ENCODE measurements at places on chromosomes 16 and 17. TPM values are rescaled to one million over a fixed set of nuclear protein-coding genes. Genes with fewer than 3 reads are reported as not detected.

DNA sequence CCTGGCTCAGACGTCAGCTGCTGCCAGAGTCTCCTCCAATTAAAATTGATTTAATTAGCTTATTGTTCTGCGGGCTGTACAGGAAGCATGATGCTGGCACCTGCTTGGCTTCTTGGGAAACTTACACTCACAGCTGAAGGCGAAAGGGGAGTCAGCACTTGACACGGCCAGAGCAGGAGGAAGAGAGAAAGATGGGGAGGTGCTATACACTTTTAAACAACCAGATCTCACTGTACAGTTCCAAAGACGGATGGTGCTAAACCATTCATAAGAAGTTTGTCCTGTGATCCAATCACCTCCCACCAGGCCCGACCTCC, 1.4 kb upstream of the PRDM7 start:
- peak overlapping the region; percentile 78 for H3K4me3 ChIP-seq
- no peaks in the 10 kb centered on the region for H3K36me3 ChIP-seq
- no peak overlapping the region for H3K27ac ChIP-seq
- H3K27me3 ChIP-seq: peaks cover 10% of the 10 kb centered on the region

GJD3 gene
- not detected for total RNA-seq

DNA sequence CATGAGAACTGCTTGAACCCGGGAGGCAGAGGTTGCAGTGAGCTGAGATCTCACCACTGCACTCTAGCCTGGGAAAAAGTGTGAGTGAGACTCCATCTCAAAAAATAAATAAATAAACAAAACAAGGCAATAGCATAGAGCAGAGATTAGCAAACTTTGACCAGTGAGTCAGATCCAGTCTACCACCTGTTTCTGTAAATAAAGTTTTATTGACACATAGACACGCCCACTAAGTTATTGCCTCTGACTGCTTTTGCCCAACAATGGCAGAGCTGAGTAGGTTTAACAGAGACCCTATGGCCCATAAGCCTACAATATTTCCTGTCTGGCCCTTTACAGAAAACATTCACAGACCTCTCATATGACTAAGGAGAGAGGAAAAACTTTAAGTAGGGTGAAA, 44.3 kb downstream of the XYLT1 start:
- no peak overlapping the region for H3K27ac ChIP-seq
- no peak for DNase-seq
- no peaks in the 10 kb centered on the region for H3K27me3 ChIP-seq
- no peak overlapping the region for H3K4me3 ChIP-seq
- H3K36me3 ChIP-seq: peaks cover 3% of the 10 kb centered on the region

DNA sequence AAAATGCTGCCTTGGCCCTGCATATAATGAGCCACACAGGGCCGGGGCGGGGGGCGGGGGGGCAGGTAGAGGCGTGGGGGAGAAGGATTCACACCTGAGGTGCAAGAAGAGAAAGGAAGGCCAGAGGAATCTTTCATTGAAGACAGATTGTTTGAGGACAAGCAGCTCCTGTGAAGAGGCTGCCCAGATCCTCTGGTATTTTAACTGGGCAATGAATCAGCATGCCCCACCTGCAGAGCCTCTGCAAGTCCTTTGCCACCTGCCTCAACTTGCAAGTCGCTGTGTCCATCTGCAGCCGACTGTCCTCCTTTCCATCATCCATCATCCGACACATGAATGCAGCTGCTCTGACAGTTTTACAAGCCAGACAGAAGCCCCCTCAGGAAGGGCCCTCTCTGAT, 1.2 kb upstream of the SOST start:
- no peak overlapping the region for H3K27ac ChIP-seq
- H3K4me3 ChIP-seq: no peak overlapping the region
- no peaks in the 10 kb centered on the region for H3K36me3 ChIP-seq
- peaks cover 19% of the 10 kb centered on the region for H3K27me3 ChIP-seq
- H3K4me1 ChIP-seq: no peaks in the 10 kb centered on the region

AOC2 gene
- 1.7 TPM for total RNA-seq

DNA sequence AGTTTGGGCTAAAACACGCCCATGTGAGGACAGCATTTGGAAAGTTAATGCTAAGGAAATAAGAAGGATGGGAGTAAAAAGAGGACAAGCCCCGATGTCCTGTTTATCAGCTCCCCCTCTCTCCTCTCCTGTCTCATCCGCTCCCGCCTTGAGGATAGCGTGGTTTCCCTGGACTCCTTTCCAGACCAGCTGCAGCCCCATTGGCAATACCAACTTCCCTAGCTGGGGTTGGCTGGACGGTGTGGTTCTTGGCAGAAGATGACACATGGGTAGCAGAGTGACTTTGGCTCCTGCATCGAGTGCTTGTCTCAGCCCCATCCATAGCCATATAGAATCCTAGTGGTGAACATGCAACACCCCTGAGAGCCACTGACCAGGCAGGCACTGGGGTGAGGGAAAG, 185.9 kb downstream of the CCDC182 start:
- DNase-seq: no peak
- H3K4me1 ChIP-seq: peaks cover 5% of the 10 kb centered on the region
- no peaks in the 10 kb centered on the region for H3K27me3 ChIP-seq
- no peak overlapping the region for H3K27ac ChIP-seq

GRCh38 chr17:35377068-35377467, 3.6 kb upstream of the SLFN11 start:
- H3K27me3 ChIP-seq: no peaks in the 10 kb centered on the region
- peaks cover 2% of the 10 kb centered on the region for H3K36me3 ChIP-seq
- H3K4me3 ChIP-seq: no peak overlapping the region
- H3K4me1 ChIP-seq: peaks cover 20% of the 10 kb centered on the region

NPW gene
- 2.8 TPM for total RNA-seq

- no peaks in the 10 kb centered on the region for H3K4me1 ChIP-seq
- no peaks in the 10 kb centered on the region for H3K27me3 ChIP-seq
- no peaks in the 10 kb centered on the region for H3K36me3 ChIP-seq
- H3K27ac ChIP-seq: no peak overlapping the region
- H3K4me3 ChIP-seq: no peak overlapping the region
Observed at GRCh38 chr16:8103649-8104289, 486.5 kb downstream of the TMEM114 start.

TLCD3A gene
- total RNA-seq: 13.8 TPM

GRCh38 chr16:57258910-57259475, 13.9 kb downstream of the ARL2BP start:
- H3K4me3 ChIP-seq: no peak overlapping the region
- no peaks in the 10 kb centered on the region for H3K36me3 ChIP-seq
- H3K4me1 ChIP-seq: peaks cover 15% of the 10 kb centered on the region

GRCh38 chr16:2778630-2778958, 1.5 kb upstream of the ELOB start:
- peaks cover 24% of the 10 kb centered on the region for H3K4me1 ChIP-seq
- peak overlapping the region; percentile 96 for H3K27ac ChIP-seq
- no peak for DNase-seq
- no peaks in the 10 kb centered on the region for H3K27me3 ChIP-seq

NT5C3B gene
- total RNA-seq: 46.9 TPM

GRCh38 chr16:54052271-54052670, 234.3 kb downstream of the IRX3 start:
- no peaks in the 10 kb centered on the region for H3K4me1 ChIP-seq
- peaks cover 2% of the 10 kb centered on the region for H3K36me3 ChIP-seq
- H3K27ac ChIP-seq: no peak overlapping the region
- no peaks in the 10 kb centered on the region for H3K27me3 ChIP-seq
- no peak overlapping the region for H3K4me3 ChIP-seq

DNA sequence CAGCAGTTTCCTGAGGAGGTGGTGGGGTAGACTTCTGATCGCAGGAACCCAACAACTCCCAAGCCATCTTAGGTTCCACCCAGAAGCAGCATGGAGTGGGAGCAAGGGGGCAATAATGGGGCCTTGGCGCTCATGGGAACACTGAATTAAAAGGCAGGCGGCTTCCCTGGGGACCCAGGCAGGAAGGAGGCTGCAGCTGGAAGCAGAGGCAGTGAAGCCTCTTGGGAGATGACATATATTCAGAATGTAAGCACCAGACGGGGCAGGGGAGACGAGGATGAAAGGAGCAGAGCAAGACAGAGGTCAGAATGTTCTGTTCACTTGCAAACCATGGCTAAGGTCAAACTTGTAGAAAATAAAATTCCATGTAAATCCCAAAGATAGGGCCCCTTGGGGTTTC, 2.9 kb downstream of the HIGD1B start:
- peaks cover 37% of the 10 kb centered on the region for H3K36me3 ChIP-seq
- H3K4me1 ChIP-seq: no peaks in the 10 kb centered on the region
- no peak overlapping the region for H3K4me3 ChIP-seq
- H3K27ac ChIP-seq: no peak overlapping the region
- H3K27me3 ChIP-seq: no peaks in the 10 kb centered on the region

DNA sequence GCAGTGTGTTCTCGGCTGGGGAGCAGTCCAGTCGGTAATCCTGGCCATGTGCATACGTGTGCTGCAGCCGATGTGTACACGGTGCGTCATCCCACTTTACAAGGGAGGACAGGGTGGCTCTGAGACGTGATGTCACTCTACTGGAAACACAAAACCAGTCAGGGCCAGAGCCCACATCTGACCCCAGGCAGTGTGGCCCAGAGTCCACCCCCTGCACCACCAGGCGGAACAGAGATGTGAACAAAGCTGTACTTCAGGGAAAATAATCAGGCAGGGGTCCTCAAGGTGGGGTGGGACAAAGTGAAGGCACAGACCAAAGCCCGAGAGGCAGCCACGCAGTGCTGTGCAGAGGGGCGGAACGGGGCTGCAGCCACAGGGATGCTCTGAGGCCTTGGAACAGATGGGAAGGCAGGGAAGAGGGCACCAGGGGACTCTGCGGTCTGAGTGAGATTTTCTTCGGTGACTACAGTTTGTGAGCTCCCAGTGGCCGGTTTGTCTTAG, 181.5 kb downstream of the ZNF423 start:
- no peak overlapping the region for H3K27ac ChIP-seq
- peaks cover 1% of the 10 kb centered on the region for H3K27me3 ChIP-seq
- no peaks in the 10 kb centered on the region for H3K4me1 ChIP-seq
- no peak for DNase-seq

ASGR1 gene
- total RNA-seq: 1.1 TPM

KRT24 gene
- total RNA-seq: not detected

- H3K4me3 ChIP-seq: no peak overlapping the region
- no peak for DNase-seq
- H3K36me3 ChIP-seq: peaks cover 33% of the 10 kb centered on the region
- H3K4me1 ChIP-seq: peaks cover 72% of the 10 kb centered on the region
Observed at GRCh38 chr17:63707151-63707550, 7.2 kb upstream of the LIMD2 start.

MCRIP2 gene
- 44.0 TPM for total RNA-seq

NME2 gene
- total RNA-seq: 827 TPM

C17orf67 gene
- 4.0 TPM for total RNA-seq

- no peaks in the 10 kb centered on the region for H3K27me3 ChIP-seq
- H3K36me3 ChIP-seq: peaks cover 5% of the 10 kb centered on the region
- H3K4me1 ChIP-seq: peaks cover 80% of the 10 kb centered on the region
- DNase-seq: no peak
- no peak overlapping the region for H3K4me3 ChIP-seq
Observed at GRCh38 chr17:49760296-49760695, 3.6 kb downstream of the FAM117A start.

GRIN2A gene
- not detected for total RNA-seq

GRCh38 chr17:13428611-13429042, 173.1 kb downstream of the HS3ST3A1 start:
- no peaks in the 10 kb centered on the region for H3K4me1 ChIP-seq
- H3K27me3 ChIP-seq: no peaks in the 10 kb centered on the region
- DNase-seq: no peak
- no peak overlapping the region for H3K4me3 ChIP-seq
- H3K36me3 ChIP-seq: no peaks in the 10 kb centered on the region
- H3K27ac ChIP-seq: no peak overlapping the region

GINS2 gene
- total RNA-seq: 87.5 TPM

DNA sequence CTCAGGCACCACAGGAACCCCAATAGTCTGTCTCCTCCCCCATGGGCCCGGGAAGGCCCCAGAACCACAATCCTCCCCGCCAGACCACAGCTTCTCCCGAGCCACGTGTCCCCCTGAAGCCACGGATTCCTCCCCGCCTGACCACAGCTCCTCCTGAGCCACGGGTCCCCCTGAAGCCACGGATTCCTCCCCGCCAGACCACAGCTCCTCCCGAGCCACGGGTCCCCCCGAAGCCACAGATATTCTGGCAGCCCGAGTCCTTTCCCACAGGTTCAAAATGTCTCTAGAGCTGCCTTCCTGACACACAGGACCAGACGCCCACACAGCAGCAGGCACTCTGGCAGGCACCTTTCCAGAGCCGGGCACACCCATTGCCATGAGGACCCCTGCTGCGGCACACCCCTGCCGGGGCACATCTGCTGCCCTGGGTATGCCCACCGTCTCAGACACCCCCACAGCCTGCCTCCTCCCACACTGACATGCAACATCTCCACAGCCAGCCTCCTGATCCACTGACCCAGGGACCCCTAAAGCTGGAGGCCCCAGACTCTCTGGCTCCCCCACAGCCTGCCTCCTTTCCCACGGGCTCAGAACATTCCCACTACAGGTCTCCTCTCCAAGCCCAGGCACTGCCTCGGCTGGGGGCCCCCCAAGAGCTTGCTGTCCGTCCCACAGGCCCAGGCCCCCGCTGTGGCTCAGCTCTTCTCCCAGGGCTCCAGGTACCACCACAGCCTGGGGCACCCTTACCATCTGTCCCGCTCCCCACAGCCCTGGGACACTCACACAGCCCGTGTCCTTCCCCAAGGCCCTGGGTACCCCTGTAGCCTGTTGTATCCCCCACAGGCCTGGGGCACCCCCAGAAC, 2.2 kb downstream of the KIAA0753 start:
- peaks cover 39% of the 10 kb centered on the region for H3K4me1 ChIP-seq
- H3K27me3 ChIP-seq: no peaks in the 10 kb centered on the region
- DNase-seq: peak; percentile 22
- H3K36me3 ChIP-seq: peaks cover 30% of the 10 kb centered on the region
